ACHN (cell line): ENCODE measurements at places on chromosomes 1 and 21.
A peak's percentile ranks its signal among the peaks of the same experiment; 100 is the strongest.

GRCh38 chr1:22117851-22118250 is 25.0 kb downstream of the WNT4 start:
- DNase-seq = no peak

DNA sequence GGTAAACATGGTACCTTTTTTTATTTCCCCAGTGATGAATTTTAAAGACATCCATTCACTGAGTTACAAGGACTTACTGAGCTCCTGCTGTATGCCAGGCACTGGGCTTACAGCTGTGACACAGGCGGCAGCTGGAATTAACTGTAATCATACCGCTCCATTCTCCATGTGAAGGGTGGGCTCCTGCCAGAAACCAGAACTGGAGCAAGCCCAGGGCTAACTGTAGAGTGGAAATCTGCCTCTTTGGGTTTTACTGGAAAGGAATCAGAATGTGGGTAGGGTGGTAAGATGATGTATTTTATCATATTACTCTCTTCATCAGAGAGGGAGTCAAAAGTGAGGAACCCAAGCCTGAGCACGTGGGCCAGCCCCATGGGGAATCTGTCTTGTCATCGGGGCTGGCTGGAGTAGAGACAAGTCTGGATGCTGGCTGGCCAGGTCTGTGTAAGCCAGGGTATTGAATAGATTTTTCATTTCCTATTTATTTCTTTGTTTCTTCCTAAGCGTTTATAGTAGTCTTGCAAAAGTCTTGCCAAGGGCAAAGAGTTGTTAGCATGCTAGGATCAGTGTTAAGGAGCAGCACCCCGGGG is 21.5 kb downstream of the FGGY start:
- DNase-seq = no peak

GRCh38 chr1:173276922-173277800 is 70.0 kb upstream of the TNFSF4 start:
- no peak for DNase-seq

DNA sequence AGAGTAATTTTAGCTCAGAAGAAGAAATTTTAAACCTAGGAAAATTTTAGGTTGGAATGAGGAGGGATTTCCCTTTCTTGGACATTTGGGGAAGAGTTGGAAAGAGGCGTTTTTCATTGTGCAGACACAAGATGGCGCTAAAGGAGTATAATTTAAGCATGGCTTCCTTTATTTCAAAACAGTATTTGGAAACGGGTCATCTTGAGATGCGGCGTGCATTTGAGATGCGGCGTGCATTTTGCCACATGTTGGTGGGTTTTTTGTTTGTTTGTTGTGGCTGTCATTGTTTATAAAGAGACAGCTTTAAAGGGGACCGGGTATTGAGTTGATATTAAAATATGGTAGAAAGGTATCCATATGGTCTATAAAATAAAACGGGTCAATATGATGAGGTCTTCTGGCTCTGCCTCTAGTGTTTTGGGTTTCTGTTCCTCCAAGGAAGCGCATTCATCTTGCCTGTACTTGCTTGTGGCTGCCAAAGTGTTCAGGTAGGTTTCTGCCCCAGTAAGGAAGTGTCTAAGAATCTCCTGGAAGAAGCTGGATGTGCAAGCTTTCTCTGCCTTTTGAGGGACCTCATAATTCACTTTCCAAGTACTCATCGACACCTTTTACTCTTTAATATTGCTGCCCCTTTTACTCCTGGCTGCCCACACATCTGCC is 210.3 kb downstream of the SLC35F3 start:
- DNase-seq = peak; percentile 70

DNA sequence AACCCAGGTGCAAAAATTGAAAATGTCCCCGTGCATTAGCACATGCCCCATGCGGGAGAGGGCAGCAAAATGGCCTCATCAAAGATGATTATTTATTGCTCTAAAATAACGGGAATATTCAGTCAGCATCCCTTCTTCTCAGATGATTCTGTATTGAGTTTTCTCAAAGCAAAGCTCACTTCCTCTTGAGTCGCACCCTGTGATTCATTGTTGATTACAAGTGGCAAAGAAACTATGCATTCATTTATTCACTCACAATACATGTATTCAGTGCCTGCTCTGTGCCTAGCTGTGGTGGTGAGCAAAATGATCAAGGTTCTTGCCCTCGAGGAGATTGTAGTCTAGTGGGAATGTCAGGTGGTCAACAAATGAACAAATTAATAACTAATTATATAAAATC is 226.0 kb upstream of the KAZN start:
- no peak for DNase-seq

DNA sequence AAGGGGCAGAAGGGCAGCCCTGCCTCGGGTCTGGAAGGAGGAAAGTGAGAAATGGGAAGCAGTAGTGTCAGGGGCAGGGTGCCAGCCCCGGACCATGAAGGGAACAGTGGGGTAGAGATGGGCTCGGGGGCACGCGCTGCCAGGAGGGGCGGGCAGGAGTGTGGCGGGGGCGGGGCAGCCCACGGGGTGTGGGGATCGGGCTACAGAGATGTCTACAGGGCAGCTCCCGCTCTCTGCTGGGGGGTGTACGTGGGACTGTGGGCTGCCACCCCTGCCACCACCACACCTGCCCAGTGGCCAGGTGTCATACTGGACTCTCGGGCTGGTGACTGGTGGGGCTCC is 7.4 kb downstream of the ARHGEF16 start:
- DNase-seq = no peak

DNA sequence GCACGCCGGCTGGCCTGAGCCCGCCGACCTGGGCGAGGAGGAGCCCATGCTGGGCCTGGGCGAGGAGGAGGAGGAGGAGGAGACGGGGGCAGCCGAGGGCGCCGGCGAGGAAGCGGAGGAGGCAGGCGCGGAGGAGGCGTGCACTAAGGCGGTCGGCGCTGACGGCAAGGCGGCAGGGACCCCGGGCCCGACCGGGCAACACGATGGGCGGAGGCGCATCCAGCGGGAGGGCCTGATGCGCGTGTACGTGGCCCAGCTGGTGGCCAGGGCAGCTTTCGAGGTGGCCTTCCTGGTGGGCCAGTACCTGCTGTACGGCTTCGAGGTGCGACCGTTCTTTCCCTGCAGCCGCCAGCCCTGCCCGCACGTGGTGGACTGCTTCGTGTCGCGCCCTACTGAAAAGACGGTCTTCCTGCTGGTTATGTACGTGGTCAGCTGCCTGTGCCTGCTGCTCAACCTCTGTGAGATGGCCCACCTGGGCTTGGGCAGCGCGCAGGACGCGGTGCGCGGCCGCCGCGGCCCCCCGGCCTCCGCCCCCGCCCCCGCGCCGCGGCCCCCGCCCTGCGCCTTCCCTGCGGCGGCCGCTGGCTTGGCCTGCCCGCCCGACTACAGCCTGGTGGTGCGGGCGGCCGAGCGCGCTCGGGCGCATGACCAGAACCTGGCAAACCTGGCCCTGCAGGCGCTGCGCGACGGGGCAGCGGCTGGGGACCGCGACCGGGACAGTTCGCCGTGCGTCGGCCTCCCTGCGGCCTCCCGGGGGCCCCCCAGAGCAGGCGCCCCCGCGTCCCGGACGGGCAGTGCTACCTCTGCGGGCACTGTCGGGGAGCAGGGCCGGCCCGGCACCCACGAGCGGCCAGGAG is 7.2 kb upstream of the IBA57 start:
- DNase-seq = no peak

DNA sequence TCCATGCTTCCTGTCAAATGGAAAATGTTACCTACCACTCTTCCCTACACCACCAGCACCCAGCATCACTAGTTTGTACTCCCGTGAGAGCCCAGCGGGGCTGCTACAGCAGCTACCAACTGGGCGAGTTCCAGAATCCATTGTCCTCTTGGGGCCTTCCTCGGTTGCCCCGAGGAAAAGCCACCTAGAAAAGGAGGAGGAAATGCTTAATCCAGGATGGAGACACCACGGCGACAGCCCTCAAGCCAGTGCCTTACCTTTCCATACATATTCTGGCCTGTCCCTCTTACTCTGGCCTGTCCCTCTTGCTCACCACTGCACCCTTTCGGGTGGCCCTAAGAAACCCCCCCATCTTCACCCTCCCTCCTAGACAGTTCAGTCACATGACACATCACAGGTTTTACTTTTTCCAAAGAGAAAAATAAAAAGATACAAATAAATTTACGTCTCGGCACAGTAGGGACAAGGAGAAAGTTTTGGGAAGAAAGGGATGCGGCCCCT is 478 bp downstream of the RIT1 start:
- peak; percentile 53 for DNase-seq

- DNase-seq = no peak
Measured at GRCh38 chr1:218735436-218736032, 390.4 kb downstream of the TGFB2 start.

- DNase-seq = no peak
Measured at GRCh38 chr1:21050031-21050430, 126.7 kb downstream of the EIF4G3 start.

- no peak for DNase-seq
Measured at GRCh38 chr1:117046781-117047180, 13.3 kb upstream of the TTF2 start.

- DNase-seq = no peak
Measured at GRCh38 chr1:224678168-224678567, 62.1 kb downstream of the CNIH3 start.

- no peak for DNase-seq
Measured at GRCh38 chr1:34896612-34897011, 32.8 kb downstream of the DLGAP3 start.

DNA sequence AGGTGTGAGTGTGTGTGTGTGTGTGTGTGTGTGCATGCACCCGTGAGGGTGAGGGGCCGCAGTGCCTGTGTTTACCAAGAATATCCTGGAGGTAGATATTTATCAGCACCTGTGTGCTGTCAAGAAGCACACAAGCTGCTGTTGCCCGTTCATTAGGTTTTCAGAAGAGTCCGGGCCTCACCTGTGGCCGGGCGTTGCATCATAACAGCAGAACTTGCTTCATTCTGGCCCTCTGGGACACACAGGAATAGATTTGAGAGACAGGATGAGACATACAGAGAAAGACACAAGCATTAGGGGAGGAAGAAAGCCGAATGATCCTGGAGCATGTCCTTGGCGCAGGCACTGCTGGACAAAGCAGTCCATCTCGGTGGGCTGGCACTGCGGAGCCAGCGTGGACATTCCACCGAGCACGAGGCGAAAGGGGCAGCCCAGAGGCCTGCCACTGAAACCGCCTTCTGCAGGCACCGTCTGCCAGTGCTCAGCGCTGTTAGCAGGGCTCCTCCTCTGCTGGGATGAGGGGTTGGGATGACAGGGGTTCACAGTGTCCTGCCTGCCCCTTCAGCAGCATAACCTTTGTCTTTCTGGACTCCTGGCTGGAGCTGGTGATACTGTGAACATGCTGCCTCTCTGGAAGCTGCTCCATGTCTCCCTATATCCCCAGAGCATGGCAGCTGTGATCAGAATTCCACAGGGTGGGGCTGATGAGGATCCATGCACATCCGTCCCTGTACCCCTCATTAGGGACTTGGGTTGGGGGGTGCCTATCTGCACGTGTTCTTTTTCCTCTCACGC is 81.1 kb downstream of the PEX14 start:
- DNase-seq = no peak

- no peak for DNase-seq
Measured at GRCh38 chr1:214027498-214027897, 39.7 kb downstream of the PROX1 start.

DNA sequence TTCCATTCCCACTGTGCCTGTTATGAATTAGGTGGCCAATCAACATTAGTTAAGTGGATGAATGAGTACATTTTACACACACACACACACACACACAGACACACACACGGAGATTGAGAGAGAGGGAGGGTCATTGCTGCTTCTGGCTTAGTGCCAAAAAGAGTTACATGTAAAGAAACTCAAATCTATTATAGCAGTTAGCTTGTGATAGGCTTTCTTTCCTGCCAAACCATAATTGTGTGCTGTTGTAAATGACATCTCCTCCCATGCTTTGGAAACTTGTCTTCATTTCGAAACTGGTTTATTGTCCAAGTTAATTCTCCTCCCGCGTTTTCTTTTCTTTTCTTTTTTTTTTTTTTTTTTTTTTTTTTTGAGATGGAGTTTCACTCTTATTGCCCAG is 1.4 kb upstream of the MT1HL1 start:
- DNase-seq = no peak

DNA sequence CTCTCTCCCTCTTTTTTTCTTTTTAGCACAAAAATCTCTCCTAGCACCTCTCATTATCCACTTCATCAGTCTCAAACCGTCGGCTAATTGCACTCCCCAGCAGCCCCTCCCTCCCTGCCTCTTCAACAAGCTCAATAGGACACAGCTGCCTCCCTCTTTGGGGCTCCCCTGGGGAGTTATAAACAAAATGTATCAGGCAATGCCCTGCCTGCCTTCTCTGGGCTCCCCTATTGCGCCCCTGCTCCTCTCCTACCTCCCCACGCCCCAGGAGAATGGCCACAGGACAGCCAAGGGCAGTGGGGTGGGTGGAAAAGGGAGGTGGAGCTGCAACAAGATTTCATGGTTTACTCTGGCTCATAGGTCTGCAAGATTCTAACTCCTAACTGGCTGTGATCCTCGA is 147.1 kb upstream of the GRIK3 start:
- DNase-seq = no peak

GRCh38 chr1:12001249-12001917 is 17.9 kb upstream of the MIIP start:
- peak; percentile 60 for DNase-seq

- DNase-seq = no peak
Measured at GRCh38 chr1:243526180-243526579, 270.3 kb downstream of the SDCCAG8 start.

DNA sequence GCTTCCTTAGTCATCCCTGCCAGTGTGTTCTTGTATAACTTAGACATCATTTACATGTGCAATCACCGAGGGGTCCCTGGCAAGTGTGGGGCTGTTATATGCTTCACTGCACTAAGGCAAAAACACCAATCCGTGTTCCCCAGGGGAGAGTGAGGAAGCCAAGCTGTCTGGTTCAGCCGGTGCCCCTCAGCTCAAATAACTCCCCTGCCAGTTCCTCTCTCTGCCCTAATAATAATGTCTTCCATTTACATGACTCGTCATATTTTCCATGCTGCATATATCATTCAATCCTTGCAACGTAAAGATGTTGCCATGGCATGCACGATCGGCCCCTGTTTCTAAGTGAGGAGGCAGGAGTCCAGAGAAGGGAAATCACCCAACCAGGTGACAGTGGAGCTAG is 24.4 kb upstream of the NDC1 start:
- no peak for DNase-seq

GRCh38 chr1:224901087-224901810 is 28.2 kb upstream of the DNAH14 start:
- DNase-seq = no peak

- DNase-seq = no peak
Measured at GRCh38 chr1:201568859-201569294, 29.9 kb downstream of the NAV1 start.
